ENCODE measurements at places on chromosomes 4 and X. TPM values are rescaled to one million over a fixed set of nuclear protein-coding genes. Genes with fewer than 3 reads are reported as not detected.

POF1B gene
- 0.14 TPM for total RNA-seq

PLAC1 gene
- 2.1 TPM for total RNA-seq

SEC31A gene
- total RNA-seq = 93.7 TPM

TRIM75 gene
- total RNA-seq = not detected

CDX4 gene
- total RNA-seq = not detected

Measured in HT1080 (cell line).